ENCODE measurements at places on chromosomes 16 and 17. TPM values are rescaled to one million over a fixed set of nuclear protein-coding genes. Genes with fewer than 3 reads are reported as not detected.

The C16orf95 gene
- total RNA-seq = 2.2 TPM

The CDH16 gene
- not detected for total RNA-seq

The RNF112 gene
- total RNA-seq = 3.4 TPM

The ZP2 gene
- not detected for total RNA-seq

The VAMP2 gene
- total RNA-seq = 5.6 TPM

The ANTKMT gene
- 30.0 TPM for total RNA-seq

The IRX3 gene
- total RNA-seq = 16.8 TPM

The FMNL1 gene
- total RNA-seq = 8.0 TPM

The NPIPA3 gene
- total RNA-seq = not detected

The SEPTIN12 gene
- not detected for total RNA-seq

The MYH2 gene
- not detected for total RNA-seq

The PHF23 gene
- 38.6 TPM for total RNA-seq

The GPR142 gene
- total RNA-seq = not detected

The DPEP1 gene
- total RNA-seq = not detected

The OR1F1 gene
- not detected for total RNA-seq

The NHERF2 gene
- 35.2 TPM for total RNA-seq

The SNAI3 gene
- not detected for total RNA-seq

The CHP2 gene
- not detected for total RNA-seq

The FBXW10 gene
- total RNA-seq = not detected

The PRSS27 gene
- total RNA-seq = 0.05 TPM

The NHLRC4 gene
- total RNA-seq = 3.5 TPM

The P2RX5 gene
- total RNA-seq = 1.2 TPM

The AOC3 gene
- total RNA-seq = 3.3 TPM

The ELMO3 gene
- 0.06 TPM for total RNA-seq

The TP53TG3B gene
- total RNA-seq = not detected

The KIF2B gene
- total RNA-seq = not detected

The IGFALS gene
- not detected for total RNA-seq

The WIPF2 gene
- 8.7 TPM for total RNA-seq

All from cardiac ventricle fibroblast (primary cell).